ENCODE measurements at places on chromosomes 2 and 18. TPM values are rescaled to one million over a fixed set of nuclear protein-coding genes. Genes with fewer than 3 reads are reported as not detected.

DNA sequence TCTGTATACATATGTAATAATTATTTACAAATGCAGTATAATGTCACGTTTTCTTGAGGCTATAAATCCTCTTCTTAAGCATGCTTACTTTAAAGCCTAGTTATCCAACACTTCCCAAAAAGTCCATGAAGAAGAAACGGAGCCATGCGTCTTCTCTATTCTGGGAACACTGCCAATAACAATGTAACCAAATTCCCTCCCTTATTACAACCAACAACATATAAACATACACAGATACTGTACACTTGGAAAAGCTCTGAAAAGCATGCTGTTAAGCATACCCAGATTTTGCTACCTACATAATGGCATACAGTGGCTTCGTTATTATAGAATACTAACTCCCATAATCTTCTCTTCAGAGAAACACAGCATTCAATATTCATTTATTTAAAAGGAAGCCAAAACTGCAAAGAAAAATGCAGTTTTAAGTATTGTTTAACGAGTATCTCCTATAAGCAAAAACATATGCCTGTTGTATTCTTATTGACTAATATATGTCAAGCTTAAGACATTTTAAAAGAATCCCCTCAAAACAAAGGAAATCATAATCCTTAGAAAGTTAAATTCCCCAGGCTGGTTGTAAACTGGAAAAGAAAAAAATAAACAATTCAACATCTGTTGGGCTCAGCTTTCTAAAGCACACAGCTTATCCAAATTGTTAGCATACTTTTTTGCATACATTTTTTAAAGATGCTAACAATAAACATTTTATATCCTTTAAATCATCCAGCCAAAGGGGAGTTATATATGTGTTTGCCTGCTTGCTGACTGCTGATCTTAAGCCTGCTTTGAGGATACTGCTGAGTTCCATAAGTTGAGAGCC is 83.4 kb downstream of the SLC25A12 start:
- DNase-seq, result no peak

DNA sequence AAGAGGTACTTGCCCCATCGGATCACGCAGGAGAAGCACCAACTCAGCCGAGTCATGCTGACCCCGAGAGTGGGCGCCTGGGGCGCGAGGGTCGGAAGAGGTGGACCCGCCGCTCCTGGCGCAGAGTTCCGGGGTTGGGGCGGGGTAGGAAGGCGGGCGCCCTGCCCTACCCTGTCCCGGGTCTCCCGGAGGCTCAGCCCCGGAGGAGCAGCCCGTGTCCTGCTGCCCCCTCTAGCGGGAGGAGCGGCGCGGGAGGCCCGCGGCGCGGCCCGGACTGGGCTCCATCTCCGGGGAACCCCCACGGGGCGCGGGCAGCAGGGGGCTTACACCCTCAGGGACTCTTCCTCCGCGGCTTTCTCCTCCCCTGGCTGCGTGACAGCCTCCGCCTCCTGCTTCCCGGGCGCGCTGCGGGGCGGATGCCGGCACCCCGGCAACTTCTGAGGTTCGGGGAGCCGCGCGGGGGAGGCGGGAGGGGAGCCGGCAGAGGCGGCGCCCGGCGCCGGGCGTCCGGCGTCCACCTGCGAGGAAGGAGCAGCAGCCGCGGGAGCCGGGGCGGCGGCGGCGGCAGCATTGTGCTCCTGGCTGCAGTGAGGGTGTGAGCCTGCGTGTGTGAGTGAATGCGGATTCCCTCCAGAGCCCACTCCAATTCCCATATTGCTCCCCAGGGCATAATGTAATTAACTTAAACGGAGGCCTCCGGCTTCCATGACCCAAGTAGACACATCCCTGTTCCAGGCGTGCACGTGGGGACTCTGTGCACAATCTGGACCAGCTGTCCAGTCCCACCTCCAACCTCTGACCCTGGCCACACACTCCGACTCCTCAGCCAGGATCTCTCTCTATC is 7.6 kb upstream of the TNS1 start:
- DNase-seq, result peak; percentile 57

The DCC gene
- total RNA-seq, result 4.4 TPM

The HS1BP3 gene
- 37.9 TPM for total RNA-seq

The RBBP8 gene
- total RNA-seq, result 93.0 TPM

DNA sequence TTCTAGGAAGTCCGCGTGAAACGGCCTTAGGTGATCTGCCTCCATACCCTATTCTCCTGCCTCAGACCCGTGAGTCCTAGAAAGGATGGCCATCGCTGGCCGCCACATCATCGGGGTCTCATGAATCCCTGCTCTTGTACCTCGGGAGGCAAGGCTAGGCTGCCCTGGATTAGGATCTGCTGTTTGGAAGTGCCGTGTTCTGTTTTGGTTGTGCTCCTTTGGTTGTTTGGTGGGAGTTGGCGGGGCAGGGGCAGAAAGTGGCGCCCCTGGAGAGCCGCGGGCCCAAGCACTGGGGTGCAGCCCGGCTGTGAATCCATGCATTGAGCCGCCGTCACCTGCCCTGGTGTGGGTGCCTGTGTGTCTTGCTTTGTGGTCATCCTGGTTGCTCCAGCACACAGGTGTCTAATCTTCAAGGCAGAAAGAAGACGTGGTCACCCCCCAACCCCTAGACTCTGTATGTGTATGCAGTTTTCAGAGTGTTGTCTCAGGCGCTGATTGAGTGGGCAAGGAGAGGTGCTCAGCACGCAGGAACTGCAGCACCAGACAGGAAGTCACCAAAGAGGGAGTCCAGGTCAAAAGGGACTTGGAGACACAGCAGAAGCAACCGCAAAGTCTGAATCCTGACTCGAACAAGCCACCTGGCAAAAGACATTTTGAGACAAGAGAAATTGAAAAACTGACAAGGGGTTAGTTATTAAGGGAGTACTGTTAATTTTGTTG is 80.0 kb upstream of the LDLRAD4 start:
- no peak for DNase-seq

DNA sequence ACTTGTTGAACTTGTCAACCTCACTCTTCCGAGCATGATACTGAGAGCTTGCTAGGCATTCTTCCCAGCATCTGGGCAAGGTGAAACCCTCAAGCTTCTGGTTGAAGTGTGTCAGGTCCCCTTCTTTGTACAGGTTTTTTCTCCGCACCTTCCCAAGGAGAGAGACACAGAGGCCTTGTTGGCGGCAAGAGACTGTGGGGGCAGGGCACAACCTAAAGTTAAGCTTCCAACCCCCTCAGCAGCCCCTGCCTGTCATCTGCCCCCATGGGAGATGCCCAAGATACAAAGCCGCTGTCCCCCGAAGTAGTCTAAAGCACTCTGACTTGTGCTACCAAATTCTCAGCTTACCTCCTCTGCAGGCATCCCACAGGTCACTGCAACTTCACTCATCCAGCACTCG is 64.9 kb downstream of the XDH start:
- DNase-seq, result no peak

The GPR17 gene
- total RNA-seq, result not detected

DNA sequence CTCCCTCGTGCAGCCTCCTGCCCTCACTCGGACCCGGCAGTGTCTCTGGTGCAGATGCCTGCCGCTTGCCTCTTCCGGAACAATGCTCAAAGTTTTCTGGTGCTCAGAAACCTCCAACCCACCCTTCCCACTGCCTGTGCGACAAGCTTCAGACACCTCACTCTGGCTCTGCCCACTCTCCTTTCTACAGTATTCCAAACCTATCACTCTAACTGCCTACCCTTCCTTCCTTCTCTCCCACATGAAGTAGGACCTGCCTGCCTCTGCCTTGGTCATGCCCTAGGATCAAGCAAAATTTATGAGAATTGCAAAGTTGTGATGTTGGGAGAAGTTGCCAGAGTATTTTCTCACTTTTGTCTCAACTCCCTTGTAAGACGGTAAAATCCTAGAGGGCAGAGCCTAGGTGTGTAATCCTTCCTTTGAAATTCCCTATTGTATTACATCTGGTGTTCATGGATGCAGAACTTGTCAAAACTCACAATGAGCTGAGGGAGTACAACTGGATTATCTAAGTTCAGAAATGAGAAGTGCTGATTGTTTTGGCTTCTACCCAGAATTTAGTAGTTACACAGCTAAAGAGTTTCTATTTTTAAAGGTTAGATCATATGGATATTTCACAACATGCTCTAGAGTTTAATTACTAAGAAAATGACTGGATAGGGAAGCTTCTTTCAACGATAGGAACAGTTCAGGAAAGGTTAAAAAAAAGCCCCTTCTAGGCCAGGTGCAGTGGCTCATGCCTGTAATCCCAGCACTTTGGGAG is 7.2 kb downstream of the NPC1 start:
- DNase-seq, result no peak

The ANKRD30B gene
- not detected for total RNA-seq

GRCh38 chr18:73047688-73048087 is 179.9 kb upstream of the NETO1 start:
- no peak for DNase-seq

The CNDP1 gene
- total RNA-seq, result 0.31 TPM

The AKAIN1 gene
- total RNA-seq, result not detected

- DNase-seq, result no peak
Measured at GRCh38 chr2:191243154-191243553, 2.0 kb upstream of the MYO1B start.

DNA sequence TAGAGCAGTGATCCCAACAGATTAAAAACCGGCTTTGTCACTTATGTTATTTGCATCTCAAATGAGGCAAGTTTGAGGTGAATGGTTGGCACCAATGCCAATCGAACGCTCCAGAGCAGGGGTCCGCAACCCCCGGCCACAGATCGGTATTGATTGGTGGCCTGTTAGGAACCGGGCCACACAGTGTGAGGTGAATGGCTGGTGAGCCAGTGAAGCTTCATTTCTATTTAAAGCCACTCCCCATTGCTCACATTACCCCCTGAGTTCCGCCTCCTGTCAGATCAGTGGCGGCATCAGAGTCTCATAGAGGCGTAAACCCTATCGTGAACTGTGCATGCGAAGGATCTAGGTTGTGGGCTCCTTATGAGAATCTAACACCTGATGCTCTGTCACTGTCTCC is 132.0 kb downstream of the TMEM182 start:
- DNase-seq, result no peak

DNA sequence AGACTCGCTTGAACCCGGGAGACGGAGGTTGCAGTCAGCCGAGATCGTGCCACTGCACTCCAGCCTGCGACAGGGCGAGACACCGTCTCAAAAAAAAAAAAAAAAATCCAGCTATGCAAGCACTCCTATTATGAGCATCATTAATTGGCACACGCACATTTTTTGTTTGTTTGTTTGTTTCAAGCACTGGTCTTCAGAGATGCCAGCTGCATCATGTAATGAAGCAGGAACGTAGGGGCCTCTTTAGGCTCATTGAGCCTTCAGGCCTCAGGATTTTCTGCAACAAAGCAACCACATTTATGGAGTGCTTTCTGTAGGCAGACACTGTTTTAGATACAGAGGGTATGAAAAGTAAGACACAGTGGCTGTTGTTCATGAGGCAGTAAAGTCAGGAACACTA is 585.8 kb downstream of the CNTNAP5 start:
- DNase-seq, result no peak

The FKBP1B gene
- total RNA-seq, result 4.1 TPM

The WDR43 gene
- total RNA-seq, result 92.4 TPM

GRCh38 chr2:95328358-95329125 is 31.4 kb downstream of the KCNIP3 start:
- no peak for DNase-seq

GRCh38 chr2:119760237-119760955 is 674 bp downstream of the PTPN4 start:
- no peak for DNase-seq

Data from ureter (tissue), 1 donor.